Activated CD8-positive, alpha-beta memory T cell treated with anti-CD3 and anti-CD28 coated beads, Interleukin-2, amount 50 U/mL, for 4 hours (primary cell): ENCODE measurements at places on chromosomes 7 and 10.

- no peak for DNase-seq
These were observed 34.5 kb downstream of the FAM25A start for GRCh38 chr10:87054373-87055295.

DNA sequence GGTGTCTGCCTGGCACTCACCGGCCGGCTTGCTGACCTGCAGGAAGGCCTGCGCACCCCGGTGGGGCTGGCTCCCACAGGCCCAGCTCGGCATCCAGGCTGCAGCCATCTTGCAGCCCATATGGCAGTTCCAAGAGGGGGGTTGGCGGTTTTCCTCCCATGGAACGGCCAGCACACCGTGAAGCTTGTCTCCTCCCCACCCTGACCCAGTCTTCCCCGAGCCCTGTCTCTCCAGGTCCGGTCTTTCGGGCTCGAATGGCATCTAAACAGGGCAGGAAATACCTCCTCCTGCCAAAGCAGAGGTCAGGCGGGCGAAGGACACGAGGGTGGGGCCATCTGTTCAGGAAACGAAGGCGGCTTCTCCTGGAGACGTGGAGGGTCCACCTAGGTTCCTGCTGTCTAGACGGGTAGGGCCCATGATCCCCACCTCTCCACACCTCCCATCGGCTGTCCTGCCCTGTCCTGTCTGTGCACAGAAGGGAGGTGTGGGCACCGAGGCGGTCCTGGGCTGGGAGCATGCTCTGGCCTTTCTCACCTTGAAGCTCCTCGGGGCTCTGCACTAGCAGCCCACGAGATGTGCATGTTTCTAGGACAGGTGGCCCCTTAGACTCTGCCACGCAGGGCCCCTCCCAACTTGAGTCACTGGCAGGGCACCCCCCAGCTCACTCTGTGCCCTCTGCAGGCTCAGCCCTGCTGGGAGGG lies 113.7 kb upstream of the DIP2C start:
- no peak for DNase-seq

DNA sequence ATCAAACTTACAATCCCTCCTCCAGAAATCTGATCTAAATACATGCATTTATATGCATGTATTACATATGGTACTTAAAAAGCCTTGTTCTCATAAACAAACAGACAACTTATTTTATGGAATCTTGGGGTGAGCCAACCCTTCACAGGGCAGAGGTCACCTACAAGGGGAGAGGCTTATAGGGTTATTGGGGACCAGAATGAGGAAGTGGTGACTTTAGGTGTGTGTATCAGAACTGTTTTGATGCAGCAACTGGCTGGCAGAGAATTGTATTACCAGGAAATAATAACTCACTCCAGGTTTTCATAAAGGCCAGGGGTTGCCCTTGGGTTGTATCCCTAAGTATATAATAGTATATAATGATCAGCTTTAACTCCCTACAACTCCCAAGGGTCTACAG lies 91.1 kb downstream of the SVIL start:
- no peak for DNase-seq

DNA sequence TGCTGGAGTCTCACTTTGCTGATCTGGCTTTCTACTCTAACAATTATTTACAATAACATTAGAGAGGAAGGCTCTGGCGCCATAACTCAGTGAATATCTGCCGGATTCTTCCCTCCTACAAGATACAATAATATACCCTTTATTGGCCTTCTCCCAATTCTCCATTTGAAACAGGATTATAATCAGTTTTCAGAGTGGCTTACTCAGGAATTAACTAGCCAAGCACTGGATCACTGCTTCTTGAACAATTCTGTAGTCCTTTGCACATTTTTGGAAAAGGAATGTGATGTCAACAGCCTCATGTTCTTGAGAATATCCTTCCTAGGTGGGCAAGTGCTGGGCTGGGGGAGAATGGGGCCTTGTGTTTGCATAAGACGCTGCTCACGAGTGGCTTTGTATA lies 125.9 kb downstream of the HIPK2 start:
- no peak for DNase-seq

DNA sequence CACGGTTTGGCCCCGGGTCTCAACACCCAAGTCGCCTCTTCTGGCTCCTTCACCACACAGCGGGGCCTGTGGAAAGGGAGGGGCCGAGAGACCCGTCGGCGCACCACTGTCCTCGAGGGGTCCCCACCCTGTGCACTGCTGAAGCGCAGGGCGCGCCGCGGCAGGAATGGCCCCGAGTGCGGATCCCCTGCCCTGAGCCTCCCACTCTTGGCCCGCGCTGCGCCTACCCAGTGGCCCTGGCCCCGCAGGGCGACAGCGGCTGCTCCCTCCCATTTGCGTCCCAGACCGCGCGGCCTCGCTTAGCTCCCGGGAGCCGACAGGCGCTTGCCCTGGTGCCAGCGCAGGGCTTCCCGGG lies 2.1 kb upstream of the SFMBT2 start:
- peak; percentile 21 for DNase-seq

DNA sequence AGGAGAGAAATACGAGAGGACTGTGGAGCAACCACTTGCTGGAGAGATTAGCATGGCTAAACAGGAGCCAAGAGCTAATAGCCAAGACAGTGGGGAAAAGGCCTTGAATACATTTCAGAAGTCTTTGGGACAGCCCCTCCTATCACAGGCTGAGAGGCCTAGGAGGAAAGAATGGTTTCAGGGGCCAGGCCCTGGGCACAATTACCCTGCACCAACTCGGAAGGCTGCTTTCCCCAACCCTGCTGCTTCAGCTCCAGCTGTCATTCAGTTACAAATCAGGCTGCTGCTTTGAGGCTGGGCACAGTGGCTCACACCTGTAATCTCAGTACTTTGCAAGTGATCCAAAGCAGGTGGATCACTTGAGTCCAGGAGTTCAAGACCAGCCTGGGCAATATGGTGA lies 32.0 kb upstream of the SLC35G1 start:
- no peak for DNase-seq

DNA sequence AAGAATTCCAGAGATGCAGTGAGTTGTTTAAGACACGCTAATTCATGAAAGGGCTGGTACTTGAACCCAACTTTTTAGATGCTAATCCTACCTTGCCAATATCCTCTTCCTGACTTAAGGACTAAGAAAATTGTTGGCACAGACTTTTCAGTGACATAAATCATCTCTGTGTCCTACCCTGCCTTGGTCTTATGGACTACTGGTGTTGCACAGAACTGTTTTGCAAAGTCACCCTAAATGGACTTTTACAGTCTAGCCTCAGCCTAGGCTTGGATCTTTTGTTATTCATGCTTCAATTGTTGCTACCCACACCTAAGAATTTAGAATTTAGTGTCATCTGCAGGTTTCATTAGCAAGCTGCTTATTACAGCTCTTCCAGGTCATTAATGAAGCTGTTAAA lies 112.7 kb downstream of the SORCS1 start:
- no peak for DNase-seq

- peak; percentile 91 for DNase-seq
These were observed 46.7 kb downstream of the MICALL2 start for GRCh38 chr7:1412322-1413261.

- DNase-seq, result no peak
These were observed 16.4 kb upstream of the GSDME start for GRCh38 chr7:24773646-24774045.

DNA sequence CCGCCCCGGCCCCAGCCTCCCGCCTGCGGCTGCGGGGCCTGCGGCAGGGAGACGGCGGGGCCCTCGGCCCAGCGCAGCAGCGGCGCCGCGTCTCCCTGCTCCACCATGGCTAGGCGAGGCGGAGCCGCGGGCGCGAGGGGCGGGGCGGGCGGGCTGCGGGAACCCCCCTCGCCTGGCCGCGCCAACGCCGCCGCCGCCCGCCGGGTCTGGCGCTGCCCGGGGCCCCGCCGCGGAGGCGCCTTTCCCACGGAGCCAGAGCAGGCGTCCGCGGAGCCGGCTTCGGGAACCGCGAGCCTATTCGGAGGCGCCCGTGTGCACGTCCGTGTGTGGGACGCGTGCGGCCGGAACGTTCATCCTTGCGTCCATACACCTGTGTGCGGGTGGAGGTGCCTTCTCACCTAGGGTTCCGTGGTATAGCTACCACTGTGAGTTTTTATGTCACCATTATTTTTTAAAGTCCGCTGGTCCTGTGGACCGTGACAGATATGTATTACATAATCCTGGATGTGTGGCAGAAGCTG lies at the start of gene DENND11:
Gene DENND11, minus strand, starts transcription at position 120 of the 521 bp plus-strand sequence. Its CDS starts 13 bp downstream, at position 107.
- DNase-seq, result peak; percentile 52

DNA sequence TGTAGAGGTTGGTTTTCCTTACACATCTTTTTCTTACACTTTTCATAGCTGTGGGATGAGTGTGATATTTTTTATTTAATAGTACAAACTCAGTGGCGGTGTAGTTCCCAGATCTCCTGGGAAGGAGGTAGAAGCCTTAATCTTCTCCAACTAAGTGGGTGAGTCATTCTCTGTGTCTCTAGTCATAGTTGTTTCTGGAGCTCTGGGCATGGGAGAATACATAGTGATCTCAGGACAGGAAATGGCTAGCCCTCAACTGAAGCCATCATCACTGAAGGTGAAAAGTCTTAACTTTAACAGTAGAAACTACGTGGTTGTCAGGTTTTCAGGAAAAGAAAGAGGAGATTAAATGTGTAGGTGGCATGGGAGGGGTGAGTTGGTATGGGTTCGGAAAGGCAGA lies 319.4 kb upstream of the FZD8 start:
- no peak for DNase-seq

DNA sequence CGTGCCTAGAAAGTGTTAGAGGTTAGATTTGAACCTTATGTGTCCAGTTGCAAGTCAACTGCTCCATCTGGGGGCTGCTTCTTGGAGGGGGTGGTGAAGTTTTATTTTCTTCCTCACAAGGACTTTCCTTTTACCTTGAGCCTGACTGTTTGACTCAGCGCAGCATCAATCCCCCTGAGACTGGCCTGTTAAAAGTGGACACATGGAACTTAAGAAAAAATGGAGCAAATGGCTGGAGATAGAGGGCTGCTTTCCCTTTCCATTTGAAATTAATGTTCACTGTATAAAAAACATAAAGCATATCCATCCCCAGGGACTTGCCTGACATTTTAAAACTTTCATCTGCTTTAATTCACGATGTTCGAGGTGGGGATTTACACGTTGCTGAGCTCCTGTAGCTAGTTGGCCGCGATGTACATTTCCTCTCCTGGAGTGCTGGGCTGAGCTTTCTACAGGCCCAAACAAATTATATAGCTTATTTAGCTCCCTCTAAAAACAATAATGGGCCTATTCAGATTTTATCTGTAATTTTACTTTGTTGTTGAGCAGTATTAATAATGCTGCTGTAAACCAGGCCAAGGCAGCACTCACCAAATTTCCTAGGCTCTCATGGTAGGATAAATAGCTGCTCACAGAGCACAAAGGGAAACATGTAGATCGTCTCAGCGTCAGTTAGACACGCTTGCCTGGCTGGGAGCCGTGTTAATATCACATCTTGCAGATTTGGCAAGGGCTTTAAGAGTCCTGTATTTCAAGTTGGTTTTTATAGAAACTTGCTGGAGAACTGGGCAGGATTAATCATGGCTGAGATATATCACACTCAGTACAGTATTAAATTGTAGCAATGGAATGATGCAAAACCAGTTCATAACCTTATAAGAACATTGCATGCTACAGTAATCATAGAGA lies 251.5 kb downstream of the LRMDA start:
- DNase-seq, result no peak

DNA sequence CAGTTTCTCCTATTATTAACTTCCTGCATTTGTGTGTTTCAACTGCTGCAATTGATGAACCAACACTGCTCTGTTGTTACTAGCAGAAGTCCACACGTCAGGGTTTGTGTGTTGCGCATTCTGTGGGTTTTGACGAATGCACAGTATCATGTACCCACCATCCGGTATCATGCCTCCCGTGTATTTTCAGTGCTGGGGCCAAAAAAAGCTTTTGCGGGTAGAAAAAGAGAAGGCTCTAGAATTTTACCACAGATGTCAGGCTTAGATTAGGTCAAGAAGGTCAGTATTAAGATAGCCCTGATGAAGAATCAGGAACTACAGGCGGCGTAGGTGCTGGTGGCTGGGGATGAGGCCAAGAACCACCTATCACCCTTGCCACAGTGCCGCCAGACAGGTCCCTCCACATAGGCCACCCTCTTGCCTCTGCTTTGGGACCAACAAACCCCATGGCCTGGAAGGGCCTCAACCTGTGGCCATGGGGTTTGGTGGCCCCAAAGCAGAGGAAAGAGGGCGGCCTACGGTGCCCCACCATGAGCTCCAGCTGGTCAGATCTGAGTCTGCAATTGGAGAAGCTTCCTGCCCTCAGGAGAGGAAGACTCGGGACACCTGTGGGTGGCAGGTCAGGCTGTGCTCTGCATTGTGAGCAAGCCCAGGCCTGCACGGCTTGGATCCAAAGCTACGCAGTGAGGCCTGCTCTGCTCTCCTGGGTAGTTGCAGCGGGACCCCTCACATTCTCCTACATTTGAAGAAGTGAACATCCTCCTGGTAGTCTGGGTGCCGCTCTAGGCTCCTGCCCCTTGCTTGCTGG lies 71.9 kb downstream of the MKI67 start:
- DNase-seq, result no peak

DNA sequence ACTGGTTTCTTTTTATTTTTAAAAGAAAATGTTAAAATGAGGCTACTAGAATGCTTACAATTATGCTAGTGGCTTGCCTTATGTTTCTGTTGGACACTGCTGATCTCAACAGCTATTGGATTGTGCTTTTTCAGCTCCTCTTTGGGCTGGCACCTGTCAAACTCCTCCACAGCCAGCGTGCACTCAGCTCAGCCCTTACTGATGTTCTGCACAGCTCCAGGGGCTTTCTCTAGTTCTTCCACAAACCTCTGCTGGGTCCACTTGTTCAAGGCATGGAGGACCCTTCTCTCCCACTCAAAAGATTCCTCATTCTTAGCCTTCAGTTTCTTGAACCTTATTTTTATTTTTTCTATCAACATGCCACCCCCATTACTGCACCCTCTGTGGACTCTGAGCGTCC lies 96.0 kb downstream of the VIPR2 start:
- DNase-seq, result no peak

DNA sequence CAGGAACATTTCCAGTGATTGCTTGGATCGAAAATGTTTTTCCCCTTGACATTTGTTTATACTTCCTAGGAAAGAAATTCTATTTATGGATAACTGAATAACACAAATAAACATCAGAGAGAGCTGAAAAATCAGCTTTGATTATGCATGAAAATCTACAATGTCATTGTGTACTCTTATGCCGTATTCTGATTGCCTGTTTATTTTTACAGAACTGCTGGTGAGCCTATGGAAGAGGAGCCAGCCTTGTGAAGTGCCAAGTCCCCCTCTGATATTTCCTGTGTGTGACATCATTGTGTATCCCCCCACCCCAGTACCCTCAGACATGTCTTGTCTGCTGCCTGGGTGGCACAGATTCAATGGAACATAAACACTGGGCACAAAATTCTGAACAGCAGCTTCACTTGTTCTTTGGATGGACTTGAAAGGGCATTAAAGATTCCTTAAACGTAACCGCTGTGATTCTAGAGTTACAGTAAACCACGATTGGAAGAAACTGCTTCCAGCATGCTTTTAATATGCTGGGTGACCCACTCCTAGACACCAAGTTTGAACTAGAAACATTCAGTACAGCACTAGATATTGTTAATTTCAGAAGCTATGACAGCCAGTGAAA lies 121.5 kb downstream of the TWIST1 start:
- no peak for DNase-seq

DNA sequence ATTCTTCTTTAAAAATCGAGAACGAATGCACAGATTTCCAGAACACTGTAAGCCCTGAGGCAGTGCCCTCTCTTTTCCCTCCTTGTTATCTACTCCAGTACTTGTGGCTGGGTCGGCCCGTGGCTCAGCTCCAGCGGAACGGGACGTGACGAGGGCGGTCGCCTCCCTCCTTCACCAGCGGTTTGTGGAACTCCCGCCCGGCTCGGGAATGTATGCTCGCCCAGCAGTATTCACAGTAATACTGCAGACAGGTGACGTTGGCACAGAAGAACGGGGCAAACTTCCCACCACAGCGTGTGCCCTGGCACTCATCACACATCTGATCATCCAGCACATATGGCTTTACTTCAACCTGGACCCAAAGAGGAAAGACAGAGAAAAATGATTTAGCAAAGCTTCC lies 128.5 kb downstream of the BTAF1 start:
- no peak for DNase-seq
